SK-MEL-5 (cell line): ENCODE measurements at places on chromosomes 3 and 15.

GRCh38 chr3:126947429-126947828 is 35.5 kb upstream of the PLXNA1 start:
- DNase-seq: peak; percentile 55

- DNase-seq: no peak
These were observed 433.3 kb downstream of the FOXP1 start for GRCh38 chr3:71149959-71150954.

DNA sequence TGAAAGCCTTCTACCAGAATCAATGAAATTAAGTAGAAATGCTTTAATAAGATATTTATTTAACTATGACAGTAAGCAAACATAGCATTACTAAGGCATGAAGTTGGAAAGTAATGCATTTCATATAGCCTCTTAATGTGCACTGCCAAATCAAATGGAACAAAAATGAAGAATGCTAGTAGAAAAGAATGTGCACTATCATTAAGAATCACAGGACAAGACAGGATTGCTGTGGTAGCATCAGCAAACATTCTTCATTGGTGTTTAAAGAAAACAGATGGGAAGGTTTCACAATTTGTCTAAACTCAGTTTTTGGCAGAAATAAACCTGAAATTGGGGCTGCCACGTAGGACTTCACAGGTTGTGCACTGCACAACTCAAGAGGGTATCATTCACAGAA is 168.9 kb downstream of the CNTN3 start:
- no peak for DNase-seq

- no peak for DNase-seq
These were observed 103.0 kb downstream of the MAGI1 start for GRCh38 chr3:65935724-65936123.

DNA sequence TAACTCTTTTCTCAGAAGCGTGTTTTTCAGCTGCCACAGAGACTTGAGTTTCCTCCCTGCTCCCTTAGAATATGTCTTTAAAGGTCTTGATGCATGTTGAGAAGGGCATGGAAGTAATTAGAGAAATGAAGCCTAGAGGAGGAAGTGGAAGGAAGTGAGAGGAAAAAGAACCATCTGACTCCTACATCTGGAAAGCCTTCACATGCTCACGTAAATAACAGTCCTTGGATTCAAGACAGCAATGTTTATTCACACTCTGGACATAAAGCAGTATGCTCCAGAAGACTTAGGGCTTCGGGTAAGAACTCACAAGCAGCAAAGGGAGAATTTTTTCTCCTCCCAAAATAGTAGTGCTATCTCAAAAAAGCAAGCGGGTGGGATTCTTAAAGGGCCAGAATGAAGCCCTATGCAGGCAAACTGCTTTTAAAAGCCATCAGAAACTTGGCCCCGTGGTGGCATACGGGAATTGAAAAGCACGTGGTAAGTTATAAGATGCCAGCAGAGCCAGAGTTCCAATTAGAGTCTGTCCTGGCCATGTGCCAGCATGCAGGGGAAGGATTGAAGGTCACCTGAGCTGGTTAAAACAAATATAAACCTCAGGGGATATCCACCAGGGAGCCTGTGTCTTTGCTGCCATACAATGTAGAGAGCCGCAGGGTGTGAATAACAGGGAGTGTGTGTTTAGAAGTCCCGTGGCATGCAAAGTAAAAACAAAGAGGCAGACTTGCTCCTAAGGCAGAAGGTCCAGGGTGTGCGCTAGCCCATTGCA is 380.8 kb upstream of the NDN start:
- DNase-seq: peak; percentile 7

DNA sequence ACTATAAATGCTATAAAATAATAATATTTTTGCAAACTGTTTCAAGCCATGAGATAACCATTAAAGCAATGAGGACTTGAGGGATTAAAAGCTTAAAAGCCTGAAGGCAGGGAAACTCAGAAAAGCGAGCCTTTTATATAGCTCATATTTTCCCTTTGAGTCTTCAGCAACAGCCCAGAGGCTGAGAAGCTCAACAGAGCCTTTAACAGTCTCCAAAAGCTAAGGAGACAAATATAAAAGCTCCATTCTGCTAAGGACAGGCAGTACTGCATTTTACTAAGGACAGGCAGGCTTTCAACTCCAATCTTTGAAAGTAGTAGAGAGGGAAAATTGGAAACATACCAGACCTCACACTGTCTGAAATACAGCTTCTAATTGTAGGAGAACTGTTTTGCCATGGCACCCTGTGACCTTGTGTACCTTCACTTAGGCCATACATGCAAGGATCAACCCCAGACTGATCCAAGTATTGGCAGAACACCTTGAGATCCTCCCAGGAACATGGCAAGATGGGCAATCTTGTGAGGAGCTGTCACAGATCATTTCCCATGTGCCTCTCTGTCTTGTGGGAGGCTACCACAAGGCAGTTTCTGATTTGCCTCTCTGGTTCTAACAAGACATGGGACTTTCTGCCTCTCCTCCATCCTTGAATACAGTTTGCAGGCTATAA is 53.1 kb upstream of the ARNT2 start:
- DNase-seq: peak; percentile 25

DNA sequence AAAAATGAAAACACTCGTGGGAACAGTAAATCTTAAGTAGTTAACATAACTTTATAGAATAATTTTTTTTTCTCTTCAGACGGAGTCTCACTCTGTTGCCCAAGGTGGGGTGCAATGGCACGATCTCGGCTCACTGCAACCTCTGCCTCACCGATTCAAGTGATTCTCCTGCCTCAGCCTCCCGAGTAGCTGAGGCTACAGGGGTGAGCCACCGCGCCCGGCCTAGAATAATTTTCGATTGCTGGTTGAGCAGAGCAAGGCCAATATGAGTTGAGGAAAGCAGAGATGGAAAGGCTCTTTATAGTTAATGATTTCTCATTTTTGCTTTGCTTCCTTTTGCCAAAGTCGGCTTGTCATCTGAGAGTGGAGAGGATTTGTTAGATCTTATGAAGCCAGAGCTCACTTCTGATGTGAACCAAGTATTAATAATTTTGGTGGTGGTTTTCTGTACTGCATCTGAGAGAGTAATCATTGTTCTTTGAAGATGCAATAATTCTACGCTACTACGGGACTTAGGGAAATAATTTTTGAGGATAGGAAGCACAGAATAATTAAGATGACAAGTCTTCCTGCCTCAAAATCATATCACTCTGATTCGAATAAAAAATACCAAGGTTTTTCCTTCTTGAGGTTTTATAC is 1.6 kb upstream of the GOLM2 start:
- DNase-seq: peak; percentile 19

DNA sequence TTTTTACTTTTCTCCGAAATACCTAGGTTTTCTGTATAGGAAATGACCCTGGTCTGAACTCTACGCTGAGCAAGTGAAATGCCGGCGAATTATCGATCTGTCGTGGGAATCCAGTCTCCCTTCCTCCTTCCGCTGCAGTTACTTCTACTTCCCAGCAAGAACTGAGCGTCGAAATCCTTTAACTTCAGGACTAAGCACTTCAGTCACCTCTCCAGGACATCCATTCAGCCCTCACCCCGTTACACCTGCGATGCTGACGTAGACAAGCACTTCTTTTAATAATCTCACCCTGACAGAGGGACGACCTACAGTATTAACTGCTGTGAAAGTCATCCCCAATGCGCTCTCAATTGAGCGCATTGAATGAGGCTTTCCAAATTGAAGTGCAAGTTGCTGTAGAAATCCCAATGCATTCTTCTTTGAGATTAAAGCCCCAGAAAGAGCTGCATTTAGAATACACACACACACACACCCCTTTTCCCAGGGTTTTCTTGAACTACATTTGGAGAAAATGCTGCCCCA is 1.3 kb downstream of the TOP2B start:
- peak; percentile 40 for DNase-seq

GRCh38 chr3:113150250-113150649 is 61.1 kb upstream of the BOC start:
- DNase-seq: no peak

DNA sequence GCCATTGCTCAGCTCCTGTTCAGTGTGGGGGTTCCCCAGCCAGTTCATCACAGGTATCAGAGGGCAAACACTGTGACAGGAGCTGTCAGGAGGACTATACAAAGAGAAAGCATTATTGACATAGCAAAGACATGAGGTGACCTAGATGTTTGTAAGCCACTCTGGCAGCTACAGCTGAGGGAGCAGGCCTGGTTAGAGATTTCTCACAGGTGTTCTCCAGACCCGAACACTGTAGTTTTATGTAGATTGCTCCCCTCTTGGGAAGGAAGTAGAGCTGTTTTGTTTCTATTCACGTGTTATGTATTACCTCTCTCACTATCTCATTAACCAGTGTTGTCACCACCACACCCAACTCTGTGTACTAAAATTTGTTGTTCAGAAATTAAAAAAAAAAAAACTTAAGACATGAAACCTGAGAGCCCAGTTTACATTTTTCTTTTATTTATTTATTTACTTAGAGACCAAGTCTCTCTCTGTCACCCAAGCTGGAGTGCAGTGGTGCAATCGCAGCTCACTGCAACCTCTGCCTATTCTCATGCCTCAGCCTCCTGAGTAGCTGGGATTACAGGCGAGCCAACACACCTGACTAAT is 123.7 kb downstream of the RBPMS2 start:
- DNase-seq: no peak

GRCh38 chr15:81007428-81008064 is 6.8 kb downstream of the TLNRD1 start:
- DNase-seq: no peak

DNA sequence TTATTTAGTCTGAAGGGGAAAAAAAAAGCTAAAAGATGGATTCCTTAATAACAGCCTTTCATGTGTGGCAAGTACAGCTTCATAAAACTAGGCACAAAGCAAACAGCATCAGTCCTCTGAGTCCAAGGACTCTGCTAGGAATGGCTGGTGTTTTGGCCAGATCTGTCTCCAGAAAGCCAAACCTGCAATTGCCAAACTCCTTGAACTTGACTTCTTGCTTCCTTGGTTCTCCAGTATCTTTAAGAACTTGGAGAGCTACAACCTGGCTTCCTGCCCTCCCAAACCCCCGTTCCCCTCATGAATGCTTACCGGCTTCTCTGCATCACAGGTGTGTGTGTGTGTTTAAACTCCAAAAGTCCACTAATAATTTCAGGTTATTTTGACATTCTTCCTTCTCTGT is 1.6 kb upstream of the PLOD2 start:
- no peak for DNase-seq

DNA sequence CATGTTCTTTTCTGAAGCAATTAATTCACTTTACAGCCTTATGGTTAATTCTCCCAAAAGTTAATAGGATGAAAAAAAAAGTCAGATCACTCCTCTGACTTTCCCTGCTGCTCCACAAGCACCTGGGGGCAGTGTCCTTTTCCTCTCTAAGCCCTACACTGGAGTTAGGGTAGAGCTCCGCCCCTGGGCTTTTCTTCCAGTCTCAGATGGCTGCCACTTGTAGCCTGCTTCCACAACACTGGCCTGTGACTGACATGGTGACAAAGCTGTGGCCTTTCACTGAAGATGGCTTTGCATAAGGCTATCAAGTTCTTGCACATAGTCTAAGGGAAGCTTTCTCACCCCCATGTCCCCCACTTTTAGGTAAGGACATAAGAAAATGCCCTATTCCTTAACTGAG is 1.3 kb upstream of the MON1A start:
- peak; percentile 38 for DNase-seq

DNA sequence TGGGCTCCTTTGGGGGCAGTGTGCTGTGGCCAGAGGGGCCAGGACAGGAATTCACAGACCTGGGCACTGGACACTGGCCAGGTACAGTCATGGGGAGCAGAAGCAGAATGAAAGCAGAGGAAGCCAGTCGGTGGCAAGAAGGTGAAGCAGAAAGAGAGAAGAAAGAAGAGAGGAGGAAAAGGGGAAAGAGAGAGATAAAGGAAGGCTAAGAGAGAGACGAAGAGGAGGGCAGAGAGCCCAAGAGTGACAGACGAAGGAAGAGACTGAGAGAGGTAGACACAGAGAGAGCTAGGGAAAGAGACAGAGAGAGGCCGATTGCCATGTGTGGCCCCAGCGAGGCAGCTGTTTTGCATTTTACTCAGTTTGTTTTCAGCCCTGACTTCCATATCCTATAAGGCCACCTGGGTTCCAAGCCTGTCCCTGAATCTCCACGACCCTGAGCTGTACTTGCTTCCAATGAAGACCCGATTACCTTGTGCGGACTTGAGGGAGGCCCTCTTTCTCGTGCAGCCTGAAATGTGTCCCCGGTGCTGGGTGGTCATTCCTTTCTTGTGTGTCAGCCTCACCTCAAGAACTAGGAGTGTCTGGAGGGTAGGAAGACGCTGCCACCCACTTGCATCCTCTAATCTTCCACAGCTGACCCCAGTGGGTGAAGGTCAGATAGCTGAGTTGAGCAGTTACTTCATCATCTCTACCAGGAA is 73.9 kb downstream of the LSM3 start:
- DNase-seq: no peak

GRCh38 chr3:144259267-144259666 is 287.6 kb downstream of the DIPK2A start:
- DNase-seq: no peak

- DNase-seq: no peak
These were observed 19.5 kb upstream of the PIK3CB start for GRCh38 chr3:138854204-138854603.

- no peak for DNase-seq
These were observed 55.9 kb downstream of the SGO1 start for GRCh38 chr3:20130106-20130505.

GRCh38 chr3:137300703-137301102 is 342.9 kb downstream of the IL20RB start:
- DNase-seq: no peak

DNA sequence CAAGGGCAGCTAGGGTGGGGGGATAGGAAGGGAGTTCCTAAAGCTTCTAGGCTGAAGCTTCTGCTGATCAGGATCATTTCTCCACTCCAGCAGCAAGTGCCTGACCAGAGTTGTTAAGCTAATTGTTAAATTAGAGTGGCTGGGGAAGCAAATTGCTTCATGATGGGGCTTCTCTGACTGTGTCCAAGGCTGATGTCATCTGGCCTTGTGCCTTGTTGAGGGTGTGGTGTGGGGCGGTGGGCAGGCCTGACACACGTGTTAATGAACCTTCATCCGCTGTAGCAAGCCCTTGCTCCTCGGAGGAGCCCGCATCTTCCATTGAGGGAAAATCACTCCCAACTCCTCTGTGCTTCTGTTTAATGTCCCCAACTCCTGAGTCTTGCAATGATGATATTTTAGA is 84.3 kb upstream of the ROPN1 start:
- DNase-seq: no peak

DNA sequence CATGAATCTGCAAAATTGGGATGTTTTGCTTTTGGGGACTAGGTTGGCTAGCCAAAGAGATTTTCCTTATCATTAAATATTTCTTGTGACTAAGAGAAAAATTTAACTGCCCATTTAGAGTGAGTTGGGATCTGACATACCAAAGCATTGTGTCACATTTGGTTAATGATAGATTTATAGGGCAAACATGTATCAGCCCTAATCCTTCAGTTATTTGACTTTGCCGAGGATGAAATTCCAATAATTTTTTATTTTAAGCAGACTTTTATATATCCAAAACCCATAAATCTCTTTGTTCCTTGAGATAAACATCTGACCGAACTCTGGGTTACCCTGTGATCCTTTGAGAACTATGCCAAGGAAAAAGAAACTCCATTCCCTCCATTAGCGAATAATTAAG is 218.9 kb downstream of the CDIN1 start:
- DNase-seq: no peak
